ENCODE measurements at places on chromosomes 7 and 10.

- no peak for DNase-seq
These were observed 108.4 kb downstream of the CYTH3 start for GRCh38 chr7:6164010-6164409.

DNA sequence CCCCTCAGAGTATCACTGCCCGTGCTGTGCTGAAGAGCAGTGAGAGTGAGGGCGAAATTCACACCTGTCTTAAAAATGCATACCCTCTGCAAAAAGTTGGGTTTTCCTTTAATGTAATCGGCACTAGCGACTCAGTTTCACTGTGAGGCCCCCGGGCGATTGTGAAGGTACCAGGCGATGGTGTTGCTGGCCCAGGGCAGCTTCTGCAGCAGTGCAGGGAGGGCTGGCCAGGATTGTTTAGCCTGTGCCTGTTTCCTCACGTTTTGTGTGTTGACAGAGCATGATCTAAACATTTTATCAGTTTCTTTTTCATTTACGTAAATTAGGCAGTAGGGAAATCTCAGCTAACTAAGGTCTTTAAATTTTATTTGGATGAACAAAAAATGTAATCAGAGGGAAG is 13.3 kb downstream of the ZNF862 start:
- no peak for DNase-seq

GRCh38 chr7:108511939-108512338 is 14.0 kb downstream of the PNPLA8 start:
- no peak for DNase-seq

- no peak for DNase-seq
These were observed 84.8 kb downstream of the PRKAG2 start for GRCh38 chr7:151792086-151792485.

DNA sequence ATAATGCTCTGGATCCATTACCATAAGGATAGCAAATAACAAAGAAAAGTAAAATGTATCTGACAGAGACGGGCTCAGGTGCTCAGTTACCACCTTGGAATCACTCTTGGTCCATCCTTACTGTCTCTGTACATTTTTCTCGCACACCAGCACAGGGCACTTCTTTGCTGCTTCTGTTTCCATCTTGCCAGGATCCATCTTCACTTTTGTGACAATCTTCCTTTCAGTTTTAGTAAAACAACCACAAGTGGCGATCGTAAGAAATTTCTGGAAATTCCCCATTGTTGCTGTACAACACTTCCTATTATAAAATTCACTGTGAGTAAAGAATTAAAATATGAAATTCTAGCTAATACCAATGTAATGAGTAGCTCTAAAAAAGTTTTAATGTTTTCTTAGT is 695.5 kb downstream of the GRM8 start:
- DNase-seq, result no peak

GRCh38 chr7:12961910-12962480 is 274.6 kb downstream of the ARL4A start:
- DNase-seq, result no peak

DNA sequence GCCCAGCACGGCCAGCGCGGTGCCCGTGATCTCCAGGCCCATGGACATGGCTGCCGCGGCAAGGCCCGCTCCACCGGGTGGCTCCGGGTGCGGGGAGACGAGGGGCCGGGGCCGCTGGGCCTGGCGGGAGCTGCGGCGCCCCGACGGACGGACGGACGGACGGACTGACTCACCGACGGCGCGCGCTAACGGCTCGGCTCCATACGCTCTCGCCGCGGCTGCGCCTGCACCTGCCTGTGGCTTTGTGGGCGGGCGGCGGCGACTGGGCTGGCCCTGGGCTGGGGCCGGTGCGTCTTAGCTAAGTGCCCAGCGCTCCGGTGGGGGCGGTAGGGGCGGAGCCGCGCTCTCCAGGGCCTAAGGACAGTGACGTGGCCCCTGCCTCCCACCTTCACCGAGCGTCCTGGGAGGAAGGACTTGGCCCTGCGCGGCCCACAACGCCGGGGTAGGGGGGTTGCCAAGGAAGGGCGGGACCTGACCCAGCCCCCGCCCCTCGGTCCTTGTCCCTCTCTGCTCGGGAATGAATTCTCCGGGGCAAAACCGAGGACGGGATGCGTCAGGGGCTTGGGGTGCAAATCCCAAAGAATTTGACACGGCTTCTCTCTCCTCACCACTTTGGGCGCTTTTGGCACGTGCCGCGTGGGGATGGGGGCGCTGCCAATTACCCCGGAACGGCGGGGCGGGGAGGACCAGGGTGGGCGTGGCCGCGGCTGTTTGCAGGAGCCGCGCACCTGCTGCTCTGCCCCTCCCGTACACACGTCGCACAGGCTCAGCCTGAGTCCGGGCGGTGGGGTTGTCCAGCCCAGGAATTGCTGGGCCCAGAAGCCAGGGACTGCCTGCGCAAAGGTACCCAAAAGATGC is at the start of gene CLDN3:
TSS of gene CLDN3 (minus strand) at position 269 of the 858 bp plus-strand sequence. CDS start at position 48, 221 bp downstream.
- DNase-seq, result no peak

- no peak for DNase-seq
These were observed 60.7 kb downstream of the CD36 start for GRCh38 chr7:80699045-80699638.

DNA sequence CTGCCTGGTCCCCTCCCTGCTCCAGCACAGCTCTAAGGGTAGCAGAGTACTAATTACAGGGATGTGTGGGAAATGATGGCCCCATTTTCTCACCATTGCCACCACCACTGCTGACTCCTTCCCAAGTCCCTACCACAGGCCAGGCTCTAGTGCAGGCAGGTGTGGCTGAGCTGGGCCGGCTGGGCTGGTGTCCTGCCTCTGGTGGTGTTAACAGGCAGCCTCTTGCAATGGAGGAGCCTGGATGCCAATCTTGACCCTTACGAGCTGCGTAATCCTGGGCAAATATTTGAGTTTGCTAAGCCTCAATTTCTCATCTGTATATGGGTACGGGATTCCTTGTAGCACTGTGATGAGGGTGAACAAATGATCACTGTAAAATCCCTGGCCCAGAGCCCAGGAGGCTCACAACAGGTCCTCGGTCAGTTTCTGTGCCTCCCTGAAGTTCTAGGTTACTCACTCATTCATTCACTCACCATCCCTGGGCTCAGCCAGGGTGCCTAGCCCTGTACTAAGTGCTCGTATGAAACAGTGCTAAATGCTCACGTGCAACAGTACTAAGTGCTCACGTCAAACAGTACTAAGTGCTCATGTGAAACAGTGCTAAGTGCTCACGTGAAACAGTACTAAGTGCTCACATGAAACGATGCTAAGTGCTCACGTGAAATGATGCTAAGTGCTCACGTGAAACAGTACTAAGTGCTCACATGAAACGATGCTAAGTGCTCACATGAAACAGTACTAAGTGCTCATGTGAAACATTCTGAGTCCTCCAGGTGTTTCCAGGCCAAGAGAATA is 2.3 kb upstream of the FZD9 start:
- DNase-seq, result no peak

- no peak for DNase-seq
These were observed 11.1 kb upstream of the DNMBP start for GRCh38 chr10:100020886-100021253.

DNA sequence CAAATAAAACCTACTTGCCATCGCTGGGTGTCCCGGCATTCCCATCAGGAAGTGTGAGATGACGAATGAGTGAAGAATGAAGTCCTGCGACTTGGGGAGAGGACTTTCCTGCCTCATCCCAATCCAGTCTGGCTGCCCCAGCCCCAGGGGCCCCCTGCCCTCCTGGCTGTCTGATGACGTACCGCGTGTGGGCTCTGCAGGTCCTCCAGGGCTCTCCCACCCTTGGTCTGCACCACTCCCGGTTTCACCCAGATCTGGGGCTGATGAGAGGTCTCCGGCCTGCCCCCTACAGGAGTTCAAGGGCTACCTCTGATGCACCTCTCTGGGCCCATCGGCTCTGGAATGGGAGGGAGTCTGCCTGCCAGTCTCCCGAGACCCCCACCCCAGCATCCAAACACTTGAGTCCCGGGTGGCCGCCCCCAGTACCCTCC is 9.8 kb downstream of the ATP6V1F start:
- DNase-seq, result no peak

- DNase-seq, result no peak
These were observed 13.7 kb downstream of the DOCK4 start for GRCh38 chr7:112192236-112193154.

GRCh38 chr7:1540776-1541271 is 10.3 kb downstream of the MAFK start:
- DNase-seq, result no peak

GRCh38 chr10:46525177-46525823 is 31.2 kb downstream of the GPRIN2 start:
- DNase-seq, result no peak

- no peak for DNase-seq
These were observed 40.6 kb downstream of the MICALL2 start for GRCh38 chr7:1418505-1419309.

- no peak for DNase-seq
These were observed 125.9 kb upstream of the HPS1 start for GRCh38 chr10:98572594-98572993.

DNA sequence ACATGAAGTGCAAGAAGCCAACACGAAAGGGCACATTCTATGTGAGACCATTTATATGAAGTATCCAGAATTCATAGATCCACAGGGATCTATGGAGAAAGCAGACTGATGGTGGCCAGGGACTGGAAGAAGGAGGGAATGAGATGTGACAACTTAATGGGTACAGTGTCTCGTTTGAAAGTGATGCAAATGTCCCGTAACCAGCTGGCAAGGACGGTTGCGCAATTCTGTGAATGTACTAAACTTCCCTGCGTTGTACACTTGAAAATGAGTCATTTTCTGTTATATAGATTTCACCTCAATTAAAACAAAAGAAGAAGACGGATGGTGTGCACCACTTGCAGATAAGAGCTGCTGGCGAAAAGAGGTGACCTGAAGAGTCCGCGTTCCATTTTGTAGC is 861.1 kb downstream of the TYW1 start:
- no peak for DNase-seq

DNA sequence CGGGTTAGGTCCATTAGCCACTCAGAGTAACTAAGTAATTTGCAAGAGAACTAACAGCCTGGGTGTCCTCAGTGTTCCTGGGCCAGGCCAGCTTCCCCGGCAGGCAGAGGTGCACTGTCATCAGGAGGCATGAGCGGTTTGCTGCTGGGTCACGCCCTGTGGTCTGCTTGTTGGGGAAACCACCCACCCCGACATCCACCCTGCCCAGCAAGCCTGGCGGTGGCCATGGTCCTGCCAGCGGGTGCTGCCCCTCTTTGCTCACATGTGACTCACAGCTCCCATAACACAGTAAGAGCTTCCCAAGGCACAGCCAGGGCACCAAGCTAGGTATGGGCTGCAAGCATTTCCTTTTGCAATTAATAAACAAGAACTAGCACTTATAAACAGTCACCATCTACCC is 75.9 kb downstream of the RGS10 start:
- DNase-seq, result no peak

DNA sequence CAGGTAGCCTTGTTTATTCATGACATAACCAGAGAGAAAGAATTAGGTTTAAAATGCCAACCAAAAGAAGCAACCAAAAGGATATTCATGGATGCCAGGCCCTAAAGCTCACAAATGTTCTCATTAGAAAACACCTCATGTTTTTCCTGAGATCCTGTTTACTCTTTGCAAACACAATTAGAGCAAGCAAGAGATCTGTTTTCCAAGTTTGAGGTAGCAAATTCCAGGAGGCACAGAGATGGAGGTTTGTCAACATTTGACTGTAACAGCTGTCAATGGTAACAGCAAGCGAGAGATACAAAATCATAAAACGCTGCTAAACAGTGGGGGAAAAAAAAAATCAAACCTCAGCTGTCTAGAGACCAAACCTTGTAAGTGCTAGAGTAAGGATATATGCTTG is 182.2 kb downstream of the PLXDC2 start:
- no peak for DNase-seq

DNA sequence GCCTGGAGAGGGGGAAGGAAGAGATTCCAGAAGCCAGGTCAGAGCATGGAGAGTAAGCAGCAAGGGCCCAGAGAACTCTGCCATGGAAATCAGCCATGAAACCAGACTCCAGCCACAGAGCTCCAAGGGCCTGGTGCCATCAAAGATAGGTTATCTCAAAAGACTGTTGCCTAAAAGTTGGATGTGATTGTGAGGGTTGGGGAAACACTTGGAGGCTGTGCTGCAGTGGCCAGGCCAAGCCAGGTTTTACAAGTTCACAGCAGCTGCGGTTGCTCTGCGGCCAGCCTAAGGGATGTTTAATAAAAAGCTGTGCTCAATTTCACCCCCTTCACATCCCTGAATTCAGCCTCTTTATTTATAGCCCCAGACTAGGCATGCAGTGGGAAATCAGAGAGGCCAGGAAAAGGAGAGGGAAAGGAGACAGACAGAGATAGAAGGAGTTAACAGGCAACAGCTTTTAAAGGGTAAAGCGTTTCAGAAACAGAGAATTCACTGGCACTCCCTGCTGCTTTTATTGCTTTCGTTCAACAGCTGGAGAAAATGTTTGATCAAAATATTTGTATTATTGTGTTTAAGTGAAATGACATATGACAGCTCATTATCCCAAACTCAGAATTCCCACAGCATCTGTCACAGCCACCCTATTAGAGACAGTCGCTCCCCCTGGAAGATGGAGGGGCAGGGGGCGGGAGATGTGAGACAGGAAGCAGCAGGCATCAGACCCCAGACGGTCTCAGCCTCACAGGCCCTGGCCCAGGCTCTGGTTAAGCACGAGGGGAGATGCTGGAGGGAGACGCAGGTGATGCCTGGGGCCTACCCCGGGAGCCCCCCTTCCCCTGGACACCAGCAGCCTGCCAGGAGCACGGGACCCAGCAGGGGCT is 140.1 kb downstream of the GLI3 start:
- DNase-seq, result no peak

Data from stimulated activated CD8-positive, alpha-beta memory T cell treated with anti-CD3 and anti-CD28 coated beads, Interleukin-7, amount 100 ng/mL, for 1 hour (primary cell).